Stimulated activated naive B cell treated with anti-CD40 and anti-IgM and Interleukin-4, amounts not matched to agents 10 μg/mL and 1 μg/mL and 100 μg/mL, for 72 hours (primary cell): ENCODE measurements at places on chromosomes 7 and 10.

GRCh38 chr10:86443936-86444335, 77.3 kb upstream of the GRID1 start:
- DNase-seq, result no peak

DNA sequence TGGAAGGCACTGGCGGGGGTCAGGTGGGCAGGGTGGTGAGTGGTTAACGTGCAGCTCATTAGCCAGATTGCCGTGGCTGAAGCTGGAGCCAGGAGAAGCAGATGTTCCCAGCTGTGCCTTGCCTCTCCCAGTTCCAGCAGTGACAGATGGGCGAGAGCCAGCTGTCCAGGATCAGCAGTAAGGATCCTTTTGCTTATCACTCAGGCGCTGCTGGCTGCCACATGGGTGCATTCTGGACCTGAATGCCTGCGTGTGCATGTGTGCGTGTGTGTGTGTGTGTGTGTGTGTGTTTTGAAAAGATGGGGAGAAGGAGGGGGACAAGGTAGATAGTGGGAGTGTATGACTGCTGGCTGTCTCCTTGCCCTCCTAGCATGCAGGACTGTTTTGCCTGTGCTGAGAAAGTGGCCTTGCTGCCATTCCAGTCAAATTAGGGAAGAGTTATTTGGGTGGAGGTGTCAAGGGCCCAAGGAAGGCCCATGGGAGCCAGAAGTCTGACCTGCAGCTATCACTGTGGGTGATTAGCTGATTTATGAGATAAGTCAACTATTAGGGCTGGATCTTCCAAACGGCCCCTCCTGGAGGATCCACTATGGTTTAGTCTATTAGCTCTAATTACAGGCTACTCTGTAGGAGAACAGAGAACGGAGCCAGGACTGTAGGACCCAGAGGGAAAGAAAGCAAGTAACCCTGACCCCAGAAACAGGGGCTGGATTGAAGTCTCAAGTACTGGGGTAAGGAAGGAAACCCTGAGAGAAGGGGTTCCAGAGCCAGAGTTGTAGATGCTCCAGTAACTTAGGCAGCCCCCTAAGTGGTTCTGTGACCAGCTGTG, 3.3 kb downstream of the EPHA1 start:
- DNase-seq, result no peak

GRCh38 chr10:26735435-26735834, 37.9 kb downstream of the PDSS1 start:
- no peak for DNase-seq

DNA sequence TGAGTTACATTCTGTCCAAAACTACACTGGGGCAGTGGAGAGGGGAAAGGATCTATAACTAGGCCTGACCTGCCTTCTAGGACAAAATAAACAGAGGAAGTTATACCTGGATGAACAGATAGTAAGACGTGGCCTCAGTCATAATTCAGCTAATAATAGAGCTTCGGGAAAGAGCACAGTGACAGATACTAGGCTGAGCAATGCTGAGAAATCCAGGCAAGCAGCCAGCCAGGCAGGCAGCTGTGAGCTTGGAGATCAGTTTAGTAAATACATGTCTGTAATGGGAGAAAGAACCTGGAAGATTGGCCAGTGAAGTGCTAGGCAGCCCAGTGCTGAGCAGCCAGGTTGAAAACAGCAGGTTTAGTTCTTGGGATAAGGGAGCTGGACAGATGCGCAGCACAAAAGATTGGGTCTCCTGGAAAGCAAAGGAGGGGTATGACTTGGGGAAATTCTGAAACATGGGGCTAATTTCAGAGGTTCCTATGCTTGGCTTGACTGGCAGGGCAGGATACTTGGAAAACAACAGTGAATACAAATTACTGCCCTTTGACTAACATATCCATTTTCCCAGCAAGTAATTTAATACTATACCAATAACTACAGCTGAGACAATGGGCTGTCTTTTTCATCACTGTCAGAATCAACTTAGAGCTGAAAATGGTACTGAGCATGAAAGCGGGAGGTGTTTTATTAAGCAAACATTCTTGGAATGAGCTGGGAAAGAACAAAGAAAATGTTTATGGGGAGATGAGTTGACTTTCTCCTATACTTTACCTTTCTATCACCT, 140.8 kb downstream of the DGKB start:
- no peak for DNase-seq

GRCh38 chr7:15764851-15765382, 78.4 kb upstream of the MEOX2 start:
- no peak for DNase-seq
